ENCODE measurements at places on chromosomes 1 and 21. TPM values are rescaled to one million over a fixed set of nuclear protein-coding genes. Genes with fewer than 3 reads are reported as not detected.

LRRC3 gene
- total RNA-seq, result 4.2 TPM

DCST1 gene
- total RNA-seq, result not detected

- H3K36me3 ChIP-seq, result peaks cover 25% of the 10 kb centered on the region
- no peaks in the 10 kb centered on the region for H3K27me3 ChIP-seq
- peak overlapping the region; percentile 58 for H3K27ac ChIP-seq
- H3K4me1 ChIP-seq, result peaks cover 17% of the 10 kb centered on the region
- no peak overlapping the region for H3K4me3 ChIP-seq
Observed at GRCh38 chr1:185581961-185582725, 152.0 kb upstream of the HMCN1 start.

DNA sequence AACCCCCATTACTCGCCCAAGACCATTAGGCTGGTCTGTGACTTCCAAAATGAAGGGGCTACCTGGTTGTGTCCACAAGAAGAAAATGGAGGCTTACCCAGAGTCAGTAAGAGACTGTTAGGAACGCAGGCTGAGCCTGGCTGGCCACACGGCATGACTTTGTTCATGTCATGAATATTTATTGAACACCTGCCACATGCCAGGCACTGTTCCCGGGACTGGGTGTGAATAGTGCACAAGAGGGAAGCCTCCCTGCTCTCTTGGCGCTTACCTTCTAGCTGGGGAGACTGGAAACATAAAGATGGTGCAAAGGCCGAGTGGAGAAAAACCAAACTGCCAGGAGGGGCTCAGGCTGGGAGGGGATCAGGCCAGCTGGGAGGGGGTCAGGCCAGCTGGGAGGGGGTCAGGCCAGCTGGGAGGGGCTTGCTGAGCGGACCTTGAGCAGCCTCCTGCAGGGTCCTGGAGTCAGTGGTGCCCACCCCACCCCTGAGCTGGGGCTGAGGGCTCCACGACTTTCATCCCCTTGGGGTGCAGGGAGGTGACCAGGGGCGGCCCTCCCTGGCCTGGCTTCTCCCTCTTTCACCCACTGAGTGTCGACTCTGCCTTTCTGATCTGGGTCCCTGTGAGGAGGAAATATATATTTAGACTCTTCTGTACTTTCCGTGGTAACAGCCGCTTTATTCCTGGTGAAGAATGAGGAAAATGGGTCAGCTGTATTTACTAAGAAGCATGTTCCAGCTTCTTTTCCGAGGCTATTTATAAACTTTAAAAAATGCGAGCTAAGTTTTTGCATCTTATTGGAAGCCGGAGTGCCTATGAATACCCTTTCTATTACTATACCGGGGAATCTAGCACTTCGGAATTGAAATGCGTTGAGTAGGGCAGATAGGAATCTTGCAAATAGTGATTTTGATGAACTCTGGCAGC, 139.0 kb downstream of the CAMTA1 start:
- DNase-seq, result no peak
- H3K4me3 ChIP-seq, result no peak overlapping the region
- peaks cover 8% of the 10 kb centered on the region for H3K4me1 ChIP-seq
- peaks cover 13% of the 10 kb centered on the region for H3K27me3 ChIP-seq
- no peaks in the 10 kb centered on the region for H3K36me3 ChIP-seq
- H3K27ac ChIP-seq, result no peak overlapping the region

GRCh38 chr21:14591882-14592281, 45.8 kb upstream of the SAMSN1 start:
- H3K4me1 ChIP-seq, result no peaks in the 10 kb centered on the region
- no peak overlapping the region for H3K4me3 ChIP-seq
- no peaks in the 10 kb centered on the region for H3K27me3 ChIP-seq
- H3K36me3 ChIP-seq, result no peaks in the 10 kb centered on the region
- no peak overlapping the region for H3K27ac ChIP-seq
- no peak for DNase-seq
